ENCODE measurements at places on chromosomes 13 and 19.

DNA sequence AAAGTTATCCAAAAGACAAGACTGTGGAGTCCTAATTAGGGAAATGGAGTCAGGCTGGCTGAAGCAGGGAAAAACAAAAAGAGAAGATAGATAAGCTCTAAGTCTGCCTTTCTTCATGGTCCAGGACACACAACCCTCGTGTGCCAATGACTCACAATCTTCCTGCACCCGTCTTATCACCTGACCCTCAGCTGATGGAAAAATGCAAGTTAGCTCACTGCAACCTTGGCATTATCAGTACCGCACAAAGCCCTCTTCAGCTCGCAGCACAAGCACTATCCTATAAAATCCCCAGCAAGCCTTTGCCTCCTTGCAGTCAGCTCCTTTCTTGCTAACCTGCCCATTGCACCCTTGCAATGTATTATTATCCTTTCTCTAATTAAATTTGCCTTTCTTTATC lies 4.3 kb downstream of the OR7A5 start:
- DNase-seq, result no peak

DNA sequence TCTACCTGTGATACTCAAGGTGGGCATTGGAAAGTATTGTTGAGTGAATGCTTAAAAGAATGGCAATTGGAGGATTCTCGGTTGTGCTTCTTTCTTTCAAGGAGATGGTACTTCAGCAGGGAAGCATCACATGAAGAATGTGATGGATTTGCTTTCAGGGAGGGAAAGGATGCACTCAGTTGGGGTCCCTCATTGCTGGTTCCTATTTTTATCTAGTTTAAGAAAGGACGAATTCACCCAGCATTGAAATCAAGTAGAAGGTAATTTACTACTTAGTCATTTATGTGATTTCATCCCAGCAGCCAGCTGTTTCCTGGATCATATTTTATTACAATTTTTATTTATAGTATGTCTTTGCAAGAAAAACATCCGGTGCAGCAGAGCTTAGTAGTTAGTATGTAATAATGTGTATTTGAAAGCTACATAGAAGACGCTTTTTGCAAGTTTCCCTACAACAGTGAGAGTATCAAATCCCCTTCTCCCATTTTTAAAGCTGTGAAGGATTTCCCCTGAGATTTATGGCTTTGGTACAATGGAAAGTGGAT lies 417.9 kb downstream of the GPC5 start:
- DNase-seq, result no peak

- no peak for DNase-seq
Measured at GRCh38 chr19:58572026-58572817, 913 bp downstream of the MZF1 start.

- DNase-seq, result no peak
Measured at GRCh38 chr13:73751290-73751689, 382.9 kb downstream of the KLF12 start.

DNA sequence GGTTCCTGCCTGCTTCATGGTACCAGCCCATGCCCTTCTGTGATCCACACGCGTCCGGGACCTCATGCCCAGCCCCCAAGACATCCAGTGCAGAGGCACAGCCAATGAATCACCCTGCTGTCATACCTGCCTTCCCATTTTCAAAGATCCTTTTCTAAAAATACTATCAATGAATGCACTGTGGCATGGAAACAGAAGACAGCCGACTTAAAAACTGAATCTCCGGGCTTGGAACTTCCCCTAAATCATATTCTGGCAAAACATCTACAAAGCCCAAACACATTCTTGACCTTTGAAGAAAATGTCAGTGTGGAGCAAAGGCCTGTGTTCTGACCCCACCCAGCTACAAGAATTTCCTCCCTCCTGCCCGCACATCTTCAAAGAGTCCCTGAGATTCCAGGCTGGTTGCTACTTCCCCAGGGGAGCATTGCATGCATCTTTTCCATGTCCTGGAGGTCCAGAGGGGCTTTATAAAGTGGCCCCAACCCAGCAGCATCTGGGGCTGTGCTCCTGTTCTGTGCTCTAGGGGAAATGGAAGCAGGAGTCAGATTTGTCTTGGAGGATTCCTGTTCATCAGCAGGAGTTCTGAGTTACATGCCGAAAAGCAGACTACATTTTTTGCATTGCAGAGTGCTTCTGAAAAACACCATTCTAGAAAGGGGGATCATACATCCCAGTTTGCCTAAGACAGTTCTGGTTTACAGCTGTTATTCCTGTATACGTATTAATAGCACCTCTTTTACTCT lies 135.2 kb downstream of the USP12 start:
- DNase-seq, result peak; percentile 53

Data from AG10803 (cell line).